ENCODE measurements at places on chromosomes 11 and 22.

DNA sequence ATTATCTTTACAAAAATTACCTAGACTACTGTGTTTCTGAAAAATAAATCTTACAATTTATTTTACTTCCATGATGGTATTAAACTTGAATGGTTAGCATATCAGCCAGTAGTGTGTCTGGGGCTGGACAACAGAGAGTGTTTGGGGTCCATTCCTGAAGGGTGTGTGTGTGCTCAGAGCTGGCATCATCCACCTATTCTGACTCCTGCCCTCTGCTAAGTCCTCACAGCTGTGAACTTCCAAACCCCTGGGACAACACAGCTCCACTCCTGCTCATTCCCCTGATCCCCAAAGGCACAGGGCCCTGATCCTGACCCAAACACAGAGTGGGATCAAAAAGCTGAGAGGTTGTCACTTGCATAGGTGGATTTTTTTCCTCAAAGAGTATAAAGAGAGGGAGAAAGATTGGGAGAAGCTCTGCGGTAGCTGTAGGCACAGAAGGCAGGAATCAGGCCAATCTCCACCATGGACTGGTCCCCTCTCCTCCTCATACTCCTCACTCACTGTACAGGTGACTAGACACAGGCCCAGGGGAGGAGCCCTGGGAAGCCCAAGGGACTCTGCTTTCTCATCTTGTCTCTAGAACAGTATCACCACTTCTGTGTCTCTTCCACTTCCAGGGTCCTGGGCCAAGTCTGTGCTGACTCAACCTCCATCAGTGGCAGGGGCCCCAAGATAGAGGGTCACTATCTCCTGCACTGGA, 55.7 kb upstream of the TOP3B start:
- peak; percentile 10 for DNase-seq

DNA sequence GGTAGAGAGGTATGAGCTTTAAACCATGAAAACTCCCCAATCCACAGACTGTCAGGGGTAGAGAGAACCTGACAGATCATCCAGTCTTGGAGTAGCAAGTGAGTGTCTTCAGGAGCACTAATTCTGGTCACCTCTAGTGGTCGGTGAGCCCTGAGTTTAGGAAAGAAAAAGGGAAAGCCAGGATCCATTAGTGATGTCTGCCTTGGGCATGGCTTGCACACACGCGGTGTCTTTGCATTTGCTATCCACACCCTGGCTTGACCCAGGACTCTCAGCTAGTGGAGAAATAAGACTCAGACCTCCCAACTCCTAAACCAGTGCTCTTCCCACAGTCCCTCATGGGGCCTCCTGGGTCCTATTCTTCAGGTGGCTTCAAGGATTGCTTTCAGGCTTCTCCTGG, 19.3 kb downstream of the POU2F3 start:
- no peak for DNase-seq

DNA sequence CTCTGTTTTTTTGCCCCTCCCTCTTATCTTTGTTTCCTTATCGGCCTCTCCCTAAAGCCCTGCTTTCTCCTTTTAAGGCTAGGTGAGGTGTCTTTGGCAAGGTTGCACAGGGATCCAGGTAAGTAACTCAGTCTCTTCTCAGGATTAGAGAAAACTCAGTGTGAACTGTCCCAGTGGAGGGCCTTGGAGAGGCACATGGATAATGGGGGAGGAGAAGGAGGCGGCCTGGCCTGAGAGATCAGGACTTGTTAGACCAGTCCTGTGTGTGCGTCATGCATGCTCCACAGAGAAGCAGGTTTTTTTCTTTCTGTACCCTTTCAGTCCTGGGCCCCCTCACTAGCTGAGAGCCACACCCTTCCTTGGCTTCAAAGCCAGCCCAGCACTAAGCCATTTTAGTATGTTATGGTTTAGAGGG, 19.9 kb downstream of the CTNND1 start:
- no peak for DNase-seq

DNA sequence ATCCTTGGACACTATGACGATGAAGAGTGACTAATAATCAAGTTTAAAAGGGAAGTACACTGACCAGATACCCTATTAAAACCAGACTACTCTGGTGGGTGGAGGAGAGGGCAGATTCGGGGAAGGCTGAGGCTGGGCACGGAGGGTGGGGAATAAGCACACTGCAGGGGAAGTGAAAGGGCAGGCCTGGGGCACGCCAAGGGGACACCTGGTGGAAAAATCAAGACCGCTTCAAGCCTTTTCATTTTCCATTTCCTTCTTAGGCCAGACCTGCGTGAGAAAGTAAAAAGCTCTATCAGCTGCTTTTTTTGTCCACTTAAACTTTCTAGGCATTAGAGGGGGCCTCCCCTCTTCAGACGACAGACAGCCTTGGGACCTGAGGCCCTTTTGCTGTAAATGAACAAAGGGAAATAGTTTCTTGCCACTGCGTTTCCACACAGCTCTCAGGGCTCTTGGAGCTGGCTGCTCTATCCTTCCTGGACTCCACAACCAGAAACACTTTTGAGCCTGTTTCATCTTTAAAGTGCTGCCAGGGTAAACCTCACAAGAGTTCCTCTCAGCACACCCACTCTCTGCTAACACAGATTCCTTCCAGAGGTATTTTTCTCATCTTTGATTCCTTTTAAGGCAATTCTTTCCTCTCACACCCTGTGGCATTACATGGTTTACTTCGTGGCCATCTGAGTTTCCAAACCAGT, 25.0 kb upstream of the SERPIND1 start:
- DNase-seq, result no peak

GRCh38 chr11:134562196-134562595, 150.2 kb upstream of the B3GAT1 start:
- no peak for DNase-seq

Data from EL (cell line).